ENCODE measurements at places on chromosomes 5 and 9.

- DNase-seq: no peak
Measured at GRCh38 chr9:16627967-16628366, 242.5 kb downstream of the BNC2 start.

DNA sequence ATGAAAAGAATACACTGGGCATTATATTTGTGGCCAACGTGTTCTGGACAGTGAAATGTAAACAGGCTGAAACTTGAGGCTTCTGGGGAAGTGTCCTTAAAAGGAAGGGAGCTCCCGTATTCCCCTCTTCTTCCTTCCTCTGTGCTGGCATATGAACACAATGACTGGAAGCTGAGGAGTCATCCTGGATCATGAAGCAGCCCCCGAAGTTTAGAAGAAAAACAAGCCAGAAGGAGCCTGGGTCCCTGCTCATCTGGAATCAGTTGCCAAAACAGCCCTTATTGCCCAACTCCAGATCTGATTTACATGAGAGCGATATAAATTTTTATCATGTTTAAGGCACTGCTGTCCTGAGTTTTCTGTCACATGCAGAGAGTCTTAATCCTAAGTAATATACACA is 65.4 kb upstream of the SLC1A1 start:
- no peak for DNase-seq

GRCh38 chr5:88683506-88684135 is 199.4 kb downstream of the MEF2C start:
- peak; percentile 20 for DNase-seq

GRCh38 chr9:21465138-21465537 is 17.0 kb downstream of the IFNE start:
- DNase-seq: no peak

DNA sequence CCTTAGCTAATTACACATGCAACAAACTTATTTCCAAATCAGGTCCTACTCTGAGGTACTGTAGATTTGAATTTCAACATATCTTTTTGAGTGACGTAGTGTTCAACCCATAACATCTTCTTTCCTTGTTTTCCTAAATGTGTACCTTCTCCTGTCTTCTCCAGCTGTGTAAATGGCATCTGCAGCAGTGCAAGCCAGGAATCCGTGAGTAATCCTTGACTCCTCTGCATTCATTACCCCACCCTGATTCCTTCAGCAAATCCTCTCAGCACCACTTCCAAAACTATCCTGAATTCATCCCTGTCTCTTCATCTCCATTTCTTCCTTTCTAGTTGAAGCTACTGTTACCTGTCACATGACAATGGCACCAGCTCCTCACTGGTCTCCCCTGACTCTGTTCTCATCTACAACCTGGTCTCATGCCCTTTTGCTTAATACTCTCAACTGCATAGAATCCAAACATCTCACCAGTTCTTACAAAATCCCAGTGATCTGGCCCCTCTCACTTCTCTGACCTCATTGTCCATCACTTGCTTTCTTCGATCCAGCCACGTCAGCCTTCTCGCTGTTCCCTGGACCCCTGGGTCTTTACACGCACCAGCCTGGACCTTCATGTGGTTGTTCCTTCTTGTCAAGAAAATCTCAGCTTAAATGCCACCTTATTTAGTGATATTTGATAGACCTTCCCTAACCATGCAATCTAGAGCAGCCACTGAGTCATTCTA is 14.6 kb upstream of the TRAF1 start:
- no peak for DNase-seq

DNA sequence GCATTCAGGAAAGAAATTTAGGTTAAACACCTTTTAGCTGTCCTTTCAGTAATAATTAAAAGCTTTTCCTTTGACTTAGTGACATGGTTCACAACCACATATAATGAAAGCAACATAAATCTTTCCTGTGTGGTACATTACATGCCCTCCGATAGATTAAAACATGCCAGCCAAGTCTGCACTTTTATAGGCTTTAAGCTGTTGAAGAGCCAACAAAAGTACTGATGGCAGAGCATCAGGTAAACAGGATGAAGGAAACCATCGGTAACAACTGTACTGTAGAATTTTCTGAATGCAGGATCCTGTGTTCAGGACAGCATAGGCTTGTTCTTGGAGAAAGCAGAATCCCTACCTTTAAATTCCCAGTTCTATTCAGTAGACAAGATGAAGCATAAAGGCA is 226.6 kb downstream of the MLLT3 start:
- DNase-seq: no peak

GRCh38 chr9:75671354-75671753 is 219.1 kb upstream of the PCSK5 start:
- DNase-seq: no peak

DNA sequence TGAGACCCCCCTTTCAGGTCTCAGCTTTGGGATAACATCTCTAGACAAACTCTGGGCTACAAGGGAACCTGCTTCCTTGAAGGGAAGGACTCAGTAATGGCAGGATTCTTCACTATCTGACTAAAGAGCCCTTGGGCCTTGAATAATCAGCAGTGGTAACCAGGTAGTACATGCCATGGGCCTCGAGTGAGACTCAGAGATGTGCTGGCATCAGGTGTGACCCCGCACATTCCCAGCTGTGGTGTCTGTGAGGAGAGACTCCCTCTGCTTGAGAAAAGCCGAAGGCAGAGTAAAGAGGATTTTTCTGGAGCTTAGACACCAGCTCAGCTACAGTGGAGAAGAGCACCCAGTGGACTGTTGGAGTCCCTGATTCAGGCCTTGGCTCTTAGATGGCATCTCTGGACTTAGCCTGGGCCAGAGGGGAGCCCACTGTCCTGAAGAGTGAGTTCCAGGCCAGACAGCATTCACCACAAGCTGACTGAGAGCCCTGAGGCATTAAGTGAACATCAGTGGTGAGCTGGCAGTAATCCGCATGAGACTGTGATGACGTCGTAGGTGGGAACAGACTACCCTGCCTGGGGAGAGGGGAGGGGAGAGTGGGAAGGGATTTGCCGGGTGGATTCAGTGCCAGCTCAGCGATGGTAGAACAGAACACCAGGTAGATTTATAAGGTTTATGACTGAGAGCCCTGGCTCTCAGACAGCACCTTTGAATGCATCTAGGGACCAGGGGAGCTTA is 5.3 kb upstream of the ZNF782 start:
- DNase-seq: no peak

- DNase-seq: no peak
Measured at GRCh38 chr9:18990494-18990893, 42.5 kb downstream of the SAXO1 start.

DNA sequence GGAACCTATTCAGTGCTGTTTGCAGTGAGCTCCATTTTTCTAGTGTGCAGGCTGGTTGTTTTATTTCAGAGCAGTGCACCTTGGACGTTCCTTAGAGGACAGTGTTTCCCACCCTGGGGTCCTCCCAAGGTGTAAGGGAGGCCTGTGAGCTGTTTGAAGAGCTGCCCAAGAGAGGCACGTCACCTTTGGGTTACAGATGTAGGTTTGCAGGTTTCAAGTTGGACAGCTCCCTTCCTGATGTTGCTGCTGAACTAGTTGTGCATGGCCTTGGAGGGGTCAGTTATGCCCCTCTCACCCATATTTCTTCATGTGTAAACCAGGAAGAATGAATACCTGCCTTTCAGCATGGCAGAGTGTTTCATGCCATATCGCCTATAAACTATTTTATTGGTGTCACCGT is 34.7 kb upstream of the POMT1 start:
- DNase-seq: no peak

DNA sequence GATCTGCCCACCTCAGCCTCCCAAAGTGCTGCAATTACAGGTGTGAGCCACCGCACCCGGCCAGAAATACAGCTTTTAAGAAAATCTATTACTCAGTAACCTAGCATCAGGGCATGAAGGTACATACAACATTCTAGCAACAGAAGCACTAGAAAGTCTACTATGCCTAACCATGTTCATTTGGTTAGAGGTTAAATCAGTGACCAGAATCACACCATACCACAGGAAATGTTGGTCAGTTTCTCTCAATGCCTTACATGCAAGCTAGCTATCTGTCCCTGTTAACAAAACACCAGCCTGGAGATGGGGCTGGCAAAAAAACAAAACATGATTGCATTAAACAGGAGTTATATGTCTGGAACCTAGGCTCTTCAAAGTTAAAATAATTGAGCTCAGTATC is 104.1 kb downstream of the STRBP start:
- no peak for DNase-seq

GRCh38 chr9:114055894-114056293 is 22.2 kb downstream of the AMBP start:
- no peak for DNase-seq

DNA sequence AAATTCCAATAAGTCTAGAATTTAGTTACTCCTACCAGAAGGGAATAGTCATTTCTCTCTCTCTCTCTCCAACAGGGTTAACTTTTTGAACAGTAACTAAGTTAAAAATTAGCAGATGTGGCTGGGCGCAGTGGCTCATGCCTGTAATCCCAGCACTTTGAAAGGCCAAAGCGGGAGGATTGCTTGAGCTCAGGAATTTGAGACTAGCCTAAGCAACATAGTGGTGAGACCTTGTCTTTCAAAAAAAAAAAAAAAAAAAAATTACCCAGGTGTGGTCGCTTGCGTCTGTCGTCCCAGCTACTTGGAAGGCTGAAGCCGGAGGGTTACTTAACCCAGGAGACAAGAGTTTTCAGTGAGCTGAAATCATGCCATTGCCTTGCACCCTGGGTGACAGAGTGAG is 639.7 kb downstream of the PTPRD start:
- no peak for DNase-seq

DNA sequence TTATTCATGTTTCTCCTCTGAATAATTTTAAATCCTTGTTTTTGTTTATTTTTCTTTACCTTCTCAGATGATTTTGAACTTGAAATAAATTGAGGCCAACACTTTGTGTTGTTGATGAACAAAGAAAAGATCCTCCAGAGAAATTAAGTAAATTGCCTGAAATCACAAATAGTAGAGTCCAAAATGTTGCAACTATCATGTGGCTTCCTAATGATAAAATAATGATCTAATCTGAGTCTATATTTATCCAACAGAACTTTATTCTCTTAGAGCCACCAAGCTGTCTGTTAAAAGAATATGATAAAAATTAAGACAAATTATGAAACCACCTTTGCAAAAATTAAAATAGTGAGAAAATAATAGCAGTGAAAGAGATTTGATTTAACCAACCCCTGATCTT is 132.2 kb upstream of the SPEF2 start:
- DNase-seq: no peak

- DNase-seq: peak; percentile 45
Measured at GRCh38 chr9:122808141-122808540, 8.2 kb downstream of the OR1K1 start.

DNA sequence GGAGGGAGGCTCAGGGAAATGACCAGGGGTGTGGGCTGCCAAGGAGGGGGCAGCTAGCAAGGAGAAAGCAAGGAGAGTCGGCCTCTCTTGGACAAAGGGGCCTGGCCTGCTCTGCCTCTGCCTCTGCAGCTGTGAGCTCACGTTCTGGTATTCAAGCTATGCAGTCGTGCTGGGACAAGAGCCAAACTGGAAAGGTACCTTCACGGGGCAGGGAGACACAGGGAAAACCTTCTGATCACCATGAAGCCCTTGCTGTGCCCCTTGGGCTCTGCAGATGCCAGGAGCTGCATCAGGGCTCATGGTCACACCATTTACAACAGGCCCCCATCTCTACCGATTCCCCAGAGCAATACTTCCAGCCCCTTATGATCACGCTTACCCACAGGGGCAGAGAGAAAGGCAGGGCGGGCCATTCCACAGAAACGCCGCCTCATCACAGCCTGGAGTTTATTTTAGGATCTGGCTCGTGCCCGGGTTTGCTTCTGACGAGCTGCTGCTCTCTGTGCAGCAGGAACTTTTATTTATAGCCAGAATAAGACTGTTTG is 63.2 kb downstream of the PRRT1B start:
- DNase-seq: no peak

Measured in activated CD4-positive, alpha-beta T cell treated with anti-CD3 and anti-CD28 coated beads, Interleukin-2, amount 50 U/mL, for 16 hours (primary cell).